ENCODE measurements at places on chromosomes 5 and 9. TPM values are rescaled to one million over a fixed set of nuclear protein-coding genes. Genes with fewer than 3 reads are reported as not detected.

- peak; percentile 20 for DNase-seq
Observed at GRCh38 chr9:96022445-96023051, 147.1 kb downstream of the ERCC6L2 start.

DNA sequence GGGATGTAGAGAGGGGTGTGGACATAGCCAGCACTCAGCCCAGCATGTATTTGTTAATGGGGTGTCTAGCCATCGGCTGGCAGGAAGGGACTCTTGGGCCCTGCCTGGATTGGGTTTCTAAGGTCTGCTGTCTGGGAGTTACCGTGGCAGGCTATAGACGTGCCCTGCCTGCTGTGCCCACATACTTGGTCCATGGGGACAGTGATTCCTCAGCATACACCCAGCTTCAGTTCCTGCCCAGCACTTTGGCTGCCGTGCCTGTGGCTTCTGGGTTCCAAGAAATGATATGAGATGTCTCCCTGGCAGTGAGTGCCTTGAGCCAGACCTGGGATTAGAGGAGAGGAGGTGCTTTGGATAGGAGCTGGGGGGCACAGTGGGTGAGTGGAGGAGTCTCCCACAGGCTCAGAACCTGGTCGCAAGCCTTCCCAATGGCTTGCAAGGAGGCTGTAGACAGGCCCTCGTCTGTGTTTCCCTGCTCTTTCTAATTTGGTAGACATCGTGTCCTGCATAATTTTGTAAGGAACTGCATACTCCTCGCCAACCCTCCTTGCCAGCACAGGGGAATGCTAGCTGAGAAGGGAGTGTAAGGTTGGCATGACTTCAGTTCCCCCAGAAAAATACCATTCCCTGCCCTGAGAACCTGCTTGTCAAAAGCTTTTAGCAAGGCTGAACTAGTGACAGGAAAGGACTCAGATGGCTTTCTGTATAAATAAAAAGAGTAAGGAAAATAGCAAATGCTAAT, 287.9 kb downstream of the ZSWIM6 start:
- no peak for DNase-seq

GRCh38 chr5:51138164-51138563, 245.1 kb upstream of the ISL1 start:
- DNase-seq, result no peak

DNA sequence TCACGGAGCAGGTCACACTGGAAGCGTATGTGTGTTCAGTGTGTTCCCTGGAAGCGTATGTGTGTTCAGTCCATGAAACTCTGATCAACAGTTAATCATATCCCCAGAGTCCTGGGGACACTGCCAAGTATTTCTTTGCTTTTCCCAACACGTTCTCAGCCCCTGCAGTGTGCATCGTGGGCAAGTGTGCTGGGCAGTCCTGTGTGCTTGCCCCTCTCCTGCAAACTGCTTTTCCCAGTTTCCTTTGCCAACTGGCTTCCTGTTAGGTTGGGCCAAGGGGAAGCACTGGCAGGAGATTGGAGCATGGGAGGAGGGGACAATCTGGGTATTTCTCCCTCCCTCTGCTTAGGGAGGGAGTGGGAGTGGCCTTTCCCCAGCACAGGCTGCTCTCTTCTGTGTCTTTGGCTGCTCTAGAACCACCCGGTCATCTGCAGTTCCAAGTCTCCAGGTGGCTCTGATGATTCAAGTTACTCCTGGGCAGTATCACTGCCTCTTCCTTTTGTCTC, 36.8 kb upstream of the NEK6 start:
- DNase-seq, result peak; percentile 44

- DNase-seq, result no peak
Observed at GRCh38 chr5:75169516-75169915, 67.2 kb downstream of the ANKRD31 start.

- DNase-seq, result peak; percentile 12
Observed at GRCh38 chr5:168531987-168532864, 3.1 kb downstream of the FBLL1 start.

The PCDHB2 gene
- total RNA-seq, result 4.4 TPM

DNA sequence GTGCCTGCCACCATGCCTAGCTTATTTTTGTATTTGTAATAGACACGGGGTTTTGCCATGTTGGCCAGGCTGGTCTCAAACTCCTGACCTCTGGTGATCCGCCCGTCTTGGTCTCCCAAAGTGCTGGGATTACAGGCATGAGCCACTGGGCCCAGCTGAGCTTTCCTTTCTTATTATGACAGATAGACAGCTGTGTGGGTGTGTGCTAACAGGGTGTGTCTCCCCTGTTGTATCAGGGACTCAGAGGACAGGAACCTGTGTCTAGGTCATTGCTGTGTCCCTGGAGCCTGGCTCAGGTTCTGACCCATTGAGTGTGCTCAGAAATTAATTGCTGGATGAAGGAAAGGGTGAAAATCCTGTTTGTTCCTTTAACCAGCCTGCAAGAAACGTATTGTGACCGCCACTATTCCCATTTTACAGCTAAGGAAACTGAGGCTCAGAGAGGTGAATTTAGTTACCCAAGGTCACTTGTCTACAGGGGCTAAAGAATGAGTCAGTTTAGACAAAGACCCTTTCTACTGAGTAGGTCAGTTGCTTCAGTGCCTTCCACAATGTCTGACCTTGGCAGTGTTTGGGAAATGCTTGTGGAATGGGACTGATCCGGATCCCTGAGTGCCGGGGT, 16.8 kb downstream of the NCS1 start:
- DNase-seq, result peak; percentile 19

DNA sequence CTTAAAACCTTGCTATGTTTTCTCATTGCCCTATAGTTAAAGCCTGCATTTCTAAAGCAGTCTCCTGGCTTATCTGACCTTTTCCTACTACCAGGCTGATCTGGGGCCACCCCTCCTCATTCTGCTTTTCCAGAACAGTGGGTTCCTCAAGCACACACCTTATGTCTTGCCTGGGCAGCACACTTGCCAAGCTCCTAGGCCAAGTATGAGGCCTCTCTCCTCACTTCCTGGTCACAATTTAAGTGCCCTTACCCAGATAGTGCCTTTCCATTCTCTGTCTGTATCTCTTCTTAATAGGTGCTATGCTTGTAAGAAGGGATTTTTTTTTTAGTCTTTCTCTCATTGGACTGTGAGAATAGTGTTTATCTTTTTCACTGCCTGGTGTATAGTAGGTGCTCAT, 39.7 kb downstream of the HMGCS1 start:
- no peak for DNase-seq

The ADRB2 gene
- total RNA-seq, result 20.9 TPM

GRCh38 chr9:76358628-76359280, 35.5 kb downstream of the RFK start:
- no peak for DNase-seq
